ENCODE measurements at places on chromosomes 13 and 19.

DNA sequence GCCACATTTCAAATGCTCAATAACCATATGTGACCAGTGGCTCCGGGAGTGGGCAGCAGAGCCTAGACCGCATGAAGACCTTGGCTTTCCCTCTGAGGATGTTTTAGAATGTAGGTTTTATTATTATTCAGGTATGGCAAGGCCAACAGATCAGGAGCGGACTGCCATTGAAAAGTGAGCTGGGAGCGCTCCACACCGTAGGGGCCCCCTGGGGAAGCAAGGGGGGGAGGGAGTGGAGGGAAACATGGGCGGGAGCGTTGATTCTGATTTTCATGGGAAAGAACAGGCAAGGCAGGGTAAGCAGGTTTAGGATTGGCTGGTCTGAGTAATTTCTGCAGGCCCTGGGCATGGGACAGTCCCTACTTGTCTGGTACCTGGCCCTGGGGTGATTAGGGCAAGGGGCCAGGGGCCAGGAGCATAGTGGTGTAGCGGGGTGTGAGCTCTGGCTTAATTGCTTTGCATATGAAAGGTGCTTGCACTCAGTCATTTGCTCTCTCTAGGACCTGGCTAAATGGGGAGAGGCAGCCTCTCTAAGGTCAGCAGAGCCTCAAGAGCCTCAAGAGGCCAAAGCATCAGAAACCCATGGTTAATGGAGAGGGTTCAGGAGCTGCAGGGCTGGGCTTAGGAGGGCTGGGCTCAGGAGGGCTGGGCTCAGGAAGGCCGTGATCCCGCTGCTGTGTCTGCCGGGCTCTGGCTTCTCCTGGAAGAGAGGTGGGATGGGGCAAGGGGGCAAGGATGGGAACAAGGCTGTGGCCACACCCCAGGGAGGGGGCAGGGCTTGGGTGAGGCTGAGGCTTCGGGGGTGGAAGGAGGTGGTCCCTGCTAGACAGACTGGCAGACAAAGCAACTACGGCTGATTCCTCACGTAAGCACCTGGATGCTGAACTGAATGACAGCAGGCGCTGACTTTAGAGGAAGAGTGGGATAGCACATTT is 82.0 kb upstream of the WASF3 start:
- DNase-seq: no peak

DNA sequence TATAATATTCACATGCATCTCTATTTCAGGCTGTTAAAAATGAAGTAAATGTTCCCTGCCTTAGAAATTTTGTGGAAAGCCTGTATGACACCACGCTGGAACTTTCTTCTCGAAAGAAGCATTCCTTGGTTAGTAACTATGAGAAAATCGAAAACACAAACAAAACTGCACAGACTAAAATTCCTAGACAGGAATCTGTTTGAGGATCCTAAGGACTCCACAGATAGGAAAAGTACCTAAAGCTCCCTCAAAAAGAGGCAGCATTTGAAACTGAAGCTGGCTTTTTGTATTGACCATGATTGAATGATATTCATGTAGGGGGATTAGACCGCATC is 103.4 kb downstream of the FRY start:
- no peak for DNase-seq

DNA sequence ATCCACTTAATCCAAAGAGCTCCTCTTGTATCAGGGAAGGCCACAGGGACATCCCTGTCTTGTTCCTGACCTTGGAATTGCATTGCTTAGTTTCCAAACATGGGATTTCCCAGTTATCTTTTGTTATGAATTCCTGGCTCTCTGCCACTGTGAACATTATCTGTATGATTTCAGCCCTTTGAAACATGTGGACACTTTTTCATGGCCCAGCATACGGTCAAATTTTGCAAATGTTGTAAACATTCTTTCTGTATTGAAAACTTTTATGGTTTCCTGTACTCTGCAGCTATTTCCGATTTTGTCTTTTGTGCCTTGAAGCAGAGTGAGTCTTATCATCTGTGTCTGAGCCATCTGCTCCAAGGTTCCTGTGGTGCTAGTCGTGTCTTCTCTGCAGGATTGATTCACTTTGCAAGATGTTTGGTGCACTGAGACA is 4.5 kb upstream of the CFAP97D2 start:
- no peak for DNase-seq

- no peak for DNase-seq
Observed at GRCh38 chr19:9008667-9009066, 1.5 kb downstream of the MUC16 start.

DNA sequence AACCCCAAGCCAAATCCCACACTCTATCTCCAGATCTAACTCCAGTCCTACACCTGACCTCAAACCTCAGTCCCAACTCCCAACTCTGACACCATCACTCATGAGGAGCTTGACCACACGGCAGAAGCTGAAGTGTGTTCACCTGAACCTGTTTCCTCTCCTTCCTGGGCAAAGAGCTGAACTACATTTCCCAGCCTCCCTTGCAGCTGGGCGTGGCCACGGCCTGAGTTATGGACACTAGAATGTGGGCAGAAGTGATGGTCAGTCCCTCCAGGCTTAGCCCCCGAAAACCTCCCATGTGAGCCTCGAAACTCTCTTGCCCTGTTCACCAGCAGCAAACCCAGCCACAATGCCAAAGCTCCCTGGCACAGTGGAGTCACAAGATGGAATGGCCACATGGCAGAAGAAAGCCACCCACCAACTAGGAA is 19.5 kb upstream of the MEIS3 start:
- DNase-seq: no peak

- peak; percentile 76 for DNase-seq
Observed at GRCh38 chr13:44396701-44397580, 23.3 kb downstream of the SERP2 start.

DNA sequence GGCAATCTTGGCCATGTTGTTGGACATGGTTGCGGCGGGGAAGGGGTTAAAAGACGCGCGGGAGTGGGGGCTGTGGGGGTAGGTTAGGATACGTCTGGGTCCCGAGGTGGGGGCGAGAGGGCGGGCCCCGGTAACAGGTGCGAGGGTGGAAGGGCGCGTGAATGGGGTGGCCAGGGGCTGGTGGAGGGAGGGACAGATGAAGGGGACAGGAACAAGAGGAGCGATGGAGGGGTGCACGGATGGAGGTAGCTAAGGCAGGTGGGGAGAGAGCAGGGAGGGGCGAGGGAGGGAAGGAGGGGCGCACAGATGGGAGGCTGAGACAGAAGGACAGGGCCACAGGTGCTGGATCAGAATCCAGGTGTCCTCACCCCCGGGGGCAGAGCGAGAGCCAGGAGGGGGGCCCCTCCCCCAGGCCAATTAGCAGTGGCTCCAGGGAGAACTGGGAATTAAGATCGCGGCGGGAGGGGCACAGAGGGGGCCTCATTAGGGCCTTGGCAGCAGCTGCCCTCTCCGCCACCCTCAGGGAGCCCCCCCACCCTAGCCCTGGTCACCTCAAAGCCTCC is 1.3 kb downstream of the GNG8 start:
- no peak for DNase-seq

DNA sequence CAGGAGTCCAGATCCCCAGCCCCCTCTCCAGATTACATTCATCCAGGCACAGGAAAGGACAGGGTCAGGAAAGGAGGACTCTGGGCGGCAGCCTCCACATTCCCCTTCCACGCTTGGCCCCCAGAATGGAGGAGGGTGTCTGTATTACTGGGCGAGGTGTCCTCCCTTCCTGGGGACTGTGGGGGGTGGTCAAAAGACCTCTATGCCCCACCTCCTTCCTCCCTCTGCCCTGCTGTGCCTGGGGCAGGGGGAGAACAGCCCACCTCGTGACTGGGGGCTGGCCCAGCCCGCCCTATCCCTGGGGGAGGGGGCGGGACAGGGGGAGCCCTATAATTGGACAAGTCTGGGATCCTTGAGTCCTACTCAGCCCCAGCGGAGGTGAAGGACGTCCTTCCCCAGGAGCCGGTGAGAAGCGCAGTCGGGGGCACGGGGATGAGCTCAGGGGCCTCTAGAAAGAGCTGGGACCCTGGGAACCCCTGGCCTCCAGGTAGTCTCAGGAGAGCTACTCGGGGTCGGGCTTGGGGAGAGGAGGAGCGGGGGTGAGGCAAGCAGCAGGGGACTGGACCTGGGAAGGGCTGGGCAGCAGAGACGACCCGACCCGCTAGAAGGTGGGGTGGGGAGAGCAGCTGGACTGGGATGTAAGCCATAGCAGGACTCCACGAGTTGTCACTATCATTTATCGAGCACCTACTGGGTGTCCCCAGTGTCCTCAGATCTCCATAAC is at the start of gene APOE:
TSS of gene APOE (plus strand) at position 360 of the 724 bp plus-strand sequence. CDS start 829 bp downstream, outside the sequence.
- peak; percentile 39 for DNase-seq

DNA sequence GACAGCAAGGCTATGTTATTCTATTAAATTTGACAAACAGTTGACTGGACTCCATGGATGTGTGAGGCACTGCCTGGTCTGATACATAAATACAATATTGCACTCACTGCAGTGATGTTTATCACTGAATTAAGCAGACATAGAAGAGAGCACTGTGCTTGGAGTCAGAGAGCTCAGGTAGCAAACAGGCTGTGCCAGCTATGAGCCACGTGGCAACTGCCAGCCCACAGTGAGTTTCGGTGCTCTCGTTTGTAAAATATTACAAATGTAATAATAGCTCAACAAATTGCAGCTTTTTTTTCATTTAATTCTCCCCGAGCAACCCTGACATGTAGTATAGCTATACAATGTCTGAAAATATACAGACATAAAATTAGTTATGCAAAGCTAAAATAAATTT is 237.3 kb downstream of the NALCN start:
- no peak for DNase-seq

GRCh38 chr13:104011505-104012241 is 945.5 kb upstream of the SLC10A2 start:
- DNase-seq: no peak

DNA sequence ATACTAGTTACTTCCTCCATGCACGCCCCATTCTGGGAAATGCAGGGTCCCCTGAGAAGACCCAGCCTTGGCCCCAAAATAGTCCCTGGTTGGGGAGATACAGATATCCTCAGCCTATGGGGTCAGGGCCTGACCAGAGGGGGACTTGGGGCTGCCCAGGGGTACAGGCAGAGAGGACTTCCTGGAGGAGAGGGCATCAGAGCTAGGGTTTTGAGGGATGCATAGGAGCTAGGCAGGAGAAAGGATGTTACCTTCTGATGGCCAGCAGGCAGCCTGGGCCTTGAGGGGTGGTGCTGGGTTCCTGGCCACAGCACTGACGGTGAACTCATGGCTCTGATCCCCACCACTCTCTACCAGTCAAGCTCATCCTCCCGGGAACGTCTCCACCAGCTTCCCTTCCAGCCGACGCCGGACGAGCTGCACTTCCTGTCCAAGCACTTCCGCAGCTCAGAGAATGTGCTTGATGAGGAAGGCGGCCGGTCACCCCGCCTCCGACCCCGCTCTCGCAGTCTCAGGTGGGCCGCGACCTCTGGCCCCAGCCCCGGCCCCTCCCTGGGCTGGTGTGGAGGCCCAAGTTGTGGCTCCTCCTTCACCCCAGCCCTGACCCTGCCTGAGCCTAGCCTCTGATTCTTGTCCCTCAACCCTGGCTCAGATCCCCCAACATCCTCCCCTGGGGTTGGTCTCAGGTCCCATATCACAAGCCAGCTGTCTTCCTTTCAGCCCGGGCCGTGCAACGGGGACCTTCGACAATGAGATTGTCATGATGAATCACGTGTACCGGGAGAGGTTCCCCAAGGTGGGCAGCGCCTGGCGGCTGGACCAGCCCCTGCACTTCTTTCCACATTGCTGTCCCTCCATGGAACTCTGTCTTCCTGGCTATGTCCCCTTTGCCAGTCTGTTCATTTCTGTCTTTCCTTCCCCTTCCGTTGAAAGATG is 25.6 kb downstream of the MAST3 start:
- no peak for DNase-seq

DNA sequence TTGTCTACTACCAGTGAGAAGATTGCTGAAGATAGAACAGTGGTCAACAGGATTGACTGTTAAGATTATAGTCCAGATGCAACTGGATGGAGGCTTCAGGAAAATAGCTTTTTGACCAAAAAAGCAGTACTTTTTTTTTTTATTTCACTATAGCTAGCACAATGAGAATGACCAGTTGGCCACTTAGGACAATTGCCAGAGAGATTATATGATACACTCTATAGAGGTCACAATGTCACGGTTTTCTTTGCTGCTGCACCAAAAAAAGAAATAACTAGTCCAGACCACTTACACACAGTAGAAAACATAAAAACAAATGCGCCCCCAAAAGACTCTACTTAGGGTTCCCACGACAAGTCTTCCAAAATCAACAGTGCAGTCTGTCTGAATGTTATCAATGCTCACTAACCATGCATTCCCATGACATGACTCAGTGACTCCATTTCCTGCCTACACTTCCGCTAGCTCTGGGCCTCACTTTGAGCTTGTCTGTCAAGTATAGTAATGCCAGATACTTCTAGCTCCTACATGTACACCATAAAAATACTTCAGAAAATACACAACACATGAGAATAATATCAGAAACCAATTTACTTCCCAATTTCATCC is 209.1 kb upstream of the STARD13 start:
- no peak for DNase-seq

GRCh38 chr13:98619556-98619955 is 42.6 kb upstream of the STK24 start:
- no peak for DNase-seq

DNA sequence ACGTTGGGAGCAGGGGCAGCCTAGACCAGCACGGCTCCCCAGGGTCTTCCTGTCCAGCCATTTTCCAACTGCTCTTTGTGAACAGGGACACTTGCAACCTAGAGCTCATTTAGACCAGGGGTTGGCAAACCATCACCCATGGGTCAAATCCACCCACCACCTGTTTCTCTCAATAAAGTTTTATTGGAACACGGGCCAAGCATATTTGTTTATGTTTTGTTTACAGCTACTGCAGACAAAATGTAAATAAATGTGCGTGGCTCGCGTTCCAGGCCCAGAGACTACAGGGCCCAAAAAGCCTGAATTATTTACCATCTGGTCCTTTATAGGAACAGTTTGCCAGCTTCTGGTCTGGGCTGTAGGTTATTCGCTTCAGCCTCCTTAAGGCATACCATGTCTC is 13.3 kb upstream of the EMC10 start:
- no peak for DNase-seq

DNA sequence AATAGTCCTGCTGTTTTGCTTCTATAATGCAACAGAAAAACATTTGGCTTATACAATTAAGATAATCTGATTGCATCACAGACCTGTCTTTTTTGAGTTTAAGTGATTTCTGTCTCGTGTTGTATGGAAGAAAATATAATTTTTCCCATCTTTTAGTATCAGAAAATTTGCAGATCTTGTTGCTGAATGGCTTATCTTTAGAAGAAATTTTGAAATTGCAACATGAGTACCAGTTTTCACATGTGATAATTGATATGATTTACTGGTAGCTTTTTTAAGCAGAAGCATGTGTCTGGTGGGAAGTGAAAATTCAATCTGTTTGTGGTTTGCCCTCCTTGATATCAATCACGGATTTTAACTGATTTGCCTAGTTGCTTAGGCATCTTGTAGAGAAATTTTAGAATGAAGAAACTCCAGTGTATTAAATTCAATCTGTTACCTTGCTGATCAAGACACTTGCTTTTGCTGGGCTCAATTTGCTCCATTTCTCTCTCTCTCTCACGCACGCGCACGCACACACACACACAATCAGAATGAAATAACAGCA is 89.8 kb upstream of the MYCBP2 start:
- no peak for DNase-seq

GRCh38 chr13:113724780-113725315 is 34.2 kb upstream of the TMEM255B start:
- DNase-seq: peak; percentile 77

- DNase-seq: no peak
Observed at GRCh38 chr13:33322543-33322809, 36.9 kb upstream of the STARD13 start.

Measured in erythroblast (primary cell).